T-helper 2 cell treated with Interferon-gamma antibody and Interleukin-4, amounts not matched to agents 5 μg/mL and 100 μg/mL, for 36 hours (primary cell): ENCODE measurements at places on chromosomes 3 and 15.
A peak's percentile ranks its signal among the peaks of the same experiment; 100 is the strongest.

DNA sequence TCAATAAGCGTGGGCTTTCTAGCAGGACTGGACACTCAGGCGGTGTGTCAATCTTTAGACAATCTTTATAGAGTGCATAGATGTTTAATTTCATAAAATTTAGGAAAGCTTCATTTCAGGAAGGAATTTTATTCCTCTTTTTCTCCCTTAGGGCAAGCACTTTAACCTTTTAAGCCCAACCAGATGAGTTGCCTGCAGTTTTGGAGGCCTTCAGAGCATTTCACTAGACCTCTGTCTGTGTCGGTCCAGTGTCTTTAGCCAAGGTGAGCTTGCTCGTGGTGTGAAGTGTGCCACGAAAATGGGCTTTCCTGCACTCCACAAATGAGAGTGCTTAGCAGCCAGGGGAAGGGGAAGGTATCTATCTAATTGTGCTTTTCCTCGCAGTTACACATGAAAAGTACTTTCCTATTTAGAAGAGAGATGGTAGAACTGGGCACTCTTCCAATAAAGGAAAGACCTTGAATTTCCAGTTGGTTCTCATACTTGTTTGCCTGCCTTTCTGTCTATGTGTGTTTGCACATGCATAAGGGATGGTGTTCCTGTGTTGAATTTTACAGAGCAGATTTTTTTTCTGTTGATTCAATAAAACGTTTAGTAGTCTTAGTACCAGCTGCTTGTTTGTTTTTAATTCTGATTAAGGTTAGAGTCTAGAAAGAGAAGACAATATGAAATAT lies 53.6 kb downstream of the FEZF2 start:
- no peak overlapping the region for H3K27ac ChIP-seq
- H3K27me3 ChIP-seq = peaks cover 6% of the 10 kb centered on the region
- H3K4me3 ChIP-seq = peak overlapping the region; percentile 98
- DNase-seq = no peak

- no peak for DNase-seq
- H3K4me1 ChIP-seq = no peaks in the 10 kb centered on the region
- peaks cover 4% of the 10 kb centered on the region for H3K27me3 ChIP-seq
These were observed 44.4 kb downstream of the EPHB1 start for GRCh38 chr3:134839422-134839821.

DNA sequence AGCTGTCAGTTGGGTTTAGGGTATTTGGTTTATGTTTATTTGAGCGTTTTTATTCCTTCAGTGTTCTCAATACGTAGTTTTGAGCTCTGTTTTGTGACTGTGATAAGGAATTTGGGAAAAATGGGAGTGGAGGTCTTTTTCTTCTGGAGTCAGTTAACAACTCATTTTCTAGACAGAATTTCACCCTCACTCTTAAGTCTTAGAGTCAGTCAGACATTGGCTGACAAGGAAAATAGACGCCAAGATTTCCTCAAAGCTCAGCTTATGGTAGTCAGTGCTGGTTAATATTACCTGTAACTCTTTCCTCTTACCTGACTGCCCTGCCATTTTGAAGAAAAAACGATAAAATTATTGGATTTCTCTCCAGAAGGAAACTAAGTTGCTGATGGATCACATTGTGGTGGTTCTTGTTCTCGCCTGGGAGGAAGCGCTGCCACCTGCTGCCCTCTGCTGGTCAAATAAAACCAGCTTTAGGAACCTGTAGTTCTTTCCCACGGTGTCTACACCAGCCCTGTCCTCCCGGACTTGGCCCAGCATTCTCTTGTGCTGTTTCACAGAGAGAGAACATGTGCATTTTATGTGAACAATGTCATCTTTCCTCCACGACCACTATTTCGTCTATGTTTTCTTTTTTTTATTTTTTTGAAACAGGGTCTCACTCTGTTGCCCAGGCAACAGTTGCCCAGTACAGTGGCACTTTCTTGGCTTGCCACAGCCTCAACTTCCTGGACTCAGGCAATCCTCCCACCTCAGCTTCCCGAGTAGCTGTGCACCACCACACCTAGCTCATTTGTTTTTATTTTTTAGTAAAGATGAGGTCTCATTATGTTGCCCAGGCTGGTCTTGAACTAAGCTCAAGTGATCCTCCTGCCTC lies 41.4 kb upstream of the UMPS start:
- no peak overlapping the region for H3K27ac ChIP-seq
- H3K4me3 ChIP-seq = no peak overlapping the region
- H3K4me1 ChIP-seq = no peaks in the 10 kb centered on the region

- no peaks in the 10 kb centered on the region for H3K27me3 ChIP-seq
- no peaks in the 10 kb centered on the region for H3K4me1 ChIP-seq
- H3K36me3 ChIP-seq = no peaks in the 10 kb centered on the region
- H3K4me3 ChIP-seq = no peak overlapping the region
- H3K27ac ChIP-seq = no peak overlapping the region
These were observed 1.7 kb downstream of the NR2E3 start for GRCh38 chr15:71811752-71812735.

GRCh38 chr15:70477750-70478250 lies 285.6 kb downstream of the UACA start:
- no peaks in the 10 kb centered on the region for H3K36me3 ChIP-seq
- H3K4me1 ChIP-seq = peaks cover 48% of the 10 kb centered on the region
- H3K4me3 ChIP-seq = no peak overlapping the region
- H3K27me3 ChIP-seq = peaks cover 58% of the 10 kb centered on the region
- no peak for DNase-seq

DNA sequence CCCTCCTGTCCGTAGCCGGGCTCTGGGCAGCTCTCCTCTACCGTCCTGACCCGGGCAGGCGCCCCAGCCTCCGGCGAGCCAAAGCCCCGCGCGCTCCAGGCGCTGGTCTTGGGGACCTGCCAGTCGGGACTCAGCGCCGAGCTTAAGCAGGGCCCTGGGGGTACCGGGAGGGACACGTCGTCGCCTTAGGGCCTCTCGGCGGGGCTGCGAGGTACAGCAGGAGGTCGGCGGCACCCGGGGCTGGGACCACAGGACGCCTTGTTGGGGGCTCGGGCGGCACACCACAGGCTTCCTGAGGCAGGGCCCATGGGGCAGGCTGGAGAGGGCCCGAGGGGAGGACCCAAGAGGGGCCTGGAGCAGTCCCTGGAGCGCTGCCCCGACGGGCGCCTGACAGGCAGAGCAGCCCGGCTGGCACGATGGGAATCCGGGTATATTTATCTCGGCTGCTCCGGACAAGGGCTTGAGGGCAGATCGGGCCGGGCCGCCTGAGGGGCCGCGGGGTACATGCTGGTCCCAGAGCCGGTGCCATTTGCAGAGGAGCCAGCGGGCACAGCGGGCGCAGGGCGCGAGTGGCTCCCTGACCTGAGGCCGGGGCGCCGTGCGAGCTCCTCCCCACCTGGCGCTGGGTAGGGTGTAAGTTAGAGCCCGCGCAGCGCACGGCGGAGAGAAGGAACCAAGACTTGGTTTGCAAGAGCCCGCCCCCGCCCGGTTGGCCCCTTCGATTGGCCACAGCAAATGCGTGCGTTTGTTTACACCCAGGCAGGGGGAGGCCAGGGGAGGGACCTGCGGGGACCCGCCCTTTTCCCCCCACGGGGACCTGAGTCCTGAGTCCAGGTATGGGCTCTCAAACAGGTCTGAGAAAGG lies 574 bp downstream of the SLC38A3 start:
- peak; percentile 24 for DNase-seq
- no peaks in the 10 kb centered on the region for H3K4me1 ChIP-seq
- no peaks in the 10 kb centered on the region for H3K36me3 ChIP-seq

DNA sequence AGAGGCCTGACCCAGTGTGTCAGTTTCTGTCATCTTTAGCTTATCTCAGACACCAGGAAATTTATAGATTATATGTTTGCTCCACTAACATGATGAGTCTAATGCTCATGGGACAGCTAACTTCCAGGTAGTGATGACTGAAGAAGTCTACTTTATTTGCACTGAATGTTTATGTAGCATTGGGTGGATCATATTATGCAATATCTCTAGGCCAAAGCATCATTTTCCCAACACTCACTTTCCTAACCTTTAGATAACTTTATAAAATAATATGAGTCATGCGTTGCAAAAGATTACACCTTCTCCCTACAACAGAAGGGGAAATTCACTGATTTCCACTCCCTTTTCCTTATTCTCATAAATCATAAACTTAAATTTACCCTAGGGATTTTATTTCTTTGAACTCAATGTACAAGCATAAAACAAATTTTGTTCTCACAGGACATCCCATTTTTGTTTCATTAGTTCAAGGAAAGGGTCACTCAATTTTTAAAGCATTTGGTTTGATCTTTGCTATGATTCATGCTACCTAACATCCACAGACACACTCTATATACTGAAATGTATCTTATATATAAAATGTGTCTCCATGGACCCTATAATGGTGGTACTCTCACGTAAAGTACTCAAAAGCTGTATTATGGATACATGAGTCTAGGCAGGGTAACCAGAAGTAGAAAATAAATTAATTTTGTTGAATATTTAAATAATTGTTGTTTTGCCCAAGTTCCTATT lies 225.2 kb downstream of the WDR72 start:
- H3K36me3 ChIP-seq = no peaks in the 10 kb centered on the region
- DNase-seq = no peak
- no peak overlapping the region for H3K4me3 ChIP-seq
- H3K27me3 ChIP-seq = no peaks in the 10 kb centered on the region
- H3K27ac ChIP-seq = no peak overlapping the region

GRCh38 chr15:79380755-79381497 lies 51.2 kb upstream of the MINAR1 start:
- no peaks in the 10 kb centered on the region for H3K4me1 ChIP-seq
- H3K27me3 ChIP-seq = no peaks in the 10 kb centered on the region

- H3K4me3 ChIP-seq = no peak overlapping the region
- DNase-seq = no peak
- H3K36me3 ChIP-seq = peaks cover 6% of the 10 kb centered on the region
- peaks cover 21% of the 10 kb centered on the region for H3K4me1 ChIP-seq
- H3K27ac ChIP-seq = no peak overlapping the region
These were observed 45.1 kb downstream of the TNIK start for GRCh38 chr3:171415070-171415469.
